ENCODE measurements at places on chromosomes 3 and 15. TPM values are rescaled to one million over a fixed set of nuclear protein-coding genes. Genes with fewer than 3 reads are reported as not detected.

- peak; percentile 71 for DNase-seq
These were observed 240.1 kb downstream of the ISL2 start for GRCh38 chr15:76576523-76577279.

The SHC4 gene
- total RNA-seq: 2.1 TPM

The BFSP2 gene
- not detected for total RNA-seq

DNA sequence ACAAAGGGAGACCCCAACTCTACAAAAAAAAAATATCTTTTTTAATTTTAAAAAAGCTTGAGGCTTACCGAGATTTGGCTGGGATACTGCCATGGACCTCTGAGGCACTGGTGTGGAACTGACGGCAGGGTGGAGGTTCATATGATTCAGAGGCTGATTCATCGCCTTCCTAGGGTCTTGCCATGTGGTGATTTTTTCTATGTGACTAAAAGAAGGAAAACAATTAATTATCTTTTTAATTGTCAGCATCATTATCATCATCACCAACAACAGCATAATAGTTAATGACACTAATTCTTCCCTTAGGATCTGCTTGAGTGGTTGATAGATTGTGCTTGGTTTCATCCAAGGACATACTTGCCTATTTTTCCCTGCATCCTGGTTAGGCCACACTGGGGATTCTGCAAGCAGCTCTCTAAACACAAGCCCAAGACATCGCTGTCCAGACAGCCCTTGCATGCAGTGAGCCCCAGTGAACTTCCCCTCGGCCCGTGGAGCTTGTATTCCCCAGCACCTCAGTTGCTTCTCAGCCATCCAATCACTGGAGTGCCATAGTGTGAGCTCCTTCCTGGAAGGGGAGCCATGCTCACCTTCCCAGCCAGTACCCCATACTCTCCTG is 84.9 kb downstream of the WWTR1 start:
- DNase-seq: no peak

DNA sequence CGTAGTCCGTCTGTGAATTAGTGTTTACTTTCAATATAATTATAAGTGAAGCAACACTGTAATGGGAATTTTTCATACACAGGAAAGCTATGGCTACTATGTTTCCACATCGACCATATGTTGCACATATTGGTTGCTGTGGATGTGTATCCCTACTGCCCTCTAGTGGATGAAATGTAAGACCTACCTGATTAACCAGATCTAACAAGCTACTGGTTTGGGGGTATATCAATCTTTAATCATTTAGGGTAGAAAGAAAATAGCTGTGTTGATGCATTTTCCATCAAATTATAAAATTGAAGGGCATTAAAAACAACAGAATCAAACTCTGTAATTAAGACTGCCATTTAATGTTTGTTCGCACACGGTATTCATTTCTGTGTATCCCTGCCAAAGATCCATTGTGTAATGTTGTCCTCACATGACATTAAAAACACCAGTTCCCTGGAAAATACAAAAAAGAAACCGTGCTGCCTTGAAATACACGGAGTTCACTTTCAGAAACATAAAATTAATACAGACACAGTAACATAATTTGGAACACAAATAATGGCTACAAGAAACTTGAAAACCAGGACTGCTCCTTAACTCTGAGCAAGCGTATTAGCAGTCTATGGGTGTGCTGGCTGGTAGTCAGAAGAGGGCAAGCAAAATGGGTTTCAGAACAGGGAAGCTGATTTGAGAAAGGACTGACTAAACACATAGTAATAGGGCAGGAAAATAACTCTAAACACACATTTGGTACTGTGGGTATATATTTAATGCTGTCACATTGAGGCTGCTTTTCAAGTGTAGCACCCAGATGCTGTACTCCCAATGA is 125.1 kb downstream of the TIGIT start:
- no peak for DNase-seq

The ENTPD3 gene
- total RNA-seq: 6.8 TPM

- DNase-seq: no peak
These were observed 93.3 kb downstream of the SV2B start for GRCh38 chr15:91193378-91193720.

DNA sequence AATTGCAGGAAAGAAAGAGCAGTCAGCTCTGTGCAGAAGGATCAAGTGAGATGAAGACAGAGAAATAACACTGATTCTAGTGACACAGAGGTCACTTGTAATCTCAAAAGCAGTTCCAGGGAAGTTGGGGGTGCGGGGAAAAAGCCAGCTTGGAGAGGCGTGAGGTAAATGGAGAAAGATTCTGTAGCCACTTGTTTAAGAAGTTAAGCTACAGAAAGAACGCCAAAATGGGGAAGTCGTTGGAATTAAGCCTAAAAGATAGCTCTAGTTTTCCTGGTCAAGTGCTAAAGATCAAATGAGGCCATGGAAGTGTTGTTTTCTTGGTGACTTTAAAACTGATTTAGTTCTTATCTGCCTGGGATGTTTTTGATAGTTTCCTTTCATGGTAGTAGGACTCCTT is 152.0 kb downstream of the GREM1 start:
- no peak for DNase-seq

The SEMA5B gene
- total RNA-seq: not detected

The GP5 gene
- total RNA-seq: not detected

- no peak for DNase-seq
These were observed 9.2 kb downstream of the HSPBAP1 start for GRCh38 chr3:122784436-122784835.

The MYLK gene
- 1,901 TPM for total RNA-seq

The EXD1 gene
- not detected for total RNA-seq

GRCh38 chr15:97200161-97200560 is 760.3 kb upstream of the ARRDC4 start:
- no peak for DNase-seq

The ADCY5 gene
- 39.5 TPM for total RNA-seq

GRCh38 chr3:192758654-192759053 is 31.3 kb upstream of the FGF12 start:
- DNase-seq: no peak

DNA sequence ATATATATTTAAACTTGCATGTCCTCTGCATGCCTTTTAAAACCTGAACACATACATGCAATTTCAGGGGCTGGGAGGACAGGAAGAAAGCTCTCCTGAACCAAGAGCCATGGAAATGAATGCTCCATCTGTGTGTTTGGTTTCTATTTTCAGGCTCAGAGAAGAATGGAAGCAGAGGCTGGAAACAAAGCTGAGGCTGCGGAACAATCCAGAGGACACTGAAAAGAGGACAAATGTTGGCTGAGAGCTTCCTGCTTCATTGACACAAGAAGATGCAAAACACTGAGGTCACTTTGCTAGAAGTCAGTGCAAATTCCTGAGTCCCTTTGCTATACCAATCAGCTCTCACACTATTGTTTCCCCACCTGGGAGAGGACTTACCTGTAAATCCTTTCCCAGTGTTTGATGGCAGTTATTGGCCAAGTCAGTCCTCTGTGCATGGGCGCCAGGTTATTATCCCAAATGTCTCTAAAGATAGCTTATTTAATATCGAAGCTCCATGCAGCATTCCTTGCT is 12.7 kb downstream of the FAM240A start:
- no peak for DNase-seq
